Ammon's horn (tissue), 1 donor: ENCODE measurements at places on chromosomes 13 and 19.

- DNase-seq: no peak
These were observed 2604.5 kb upstream of the PCDH20 start for GRCh38 chr13:64020126-64020525.

DNA sequence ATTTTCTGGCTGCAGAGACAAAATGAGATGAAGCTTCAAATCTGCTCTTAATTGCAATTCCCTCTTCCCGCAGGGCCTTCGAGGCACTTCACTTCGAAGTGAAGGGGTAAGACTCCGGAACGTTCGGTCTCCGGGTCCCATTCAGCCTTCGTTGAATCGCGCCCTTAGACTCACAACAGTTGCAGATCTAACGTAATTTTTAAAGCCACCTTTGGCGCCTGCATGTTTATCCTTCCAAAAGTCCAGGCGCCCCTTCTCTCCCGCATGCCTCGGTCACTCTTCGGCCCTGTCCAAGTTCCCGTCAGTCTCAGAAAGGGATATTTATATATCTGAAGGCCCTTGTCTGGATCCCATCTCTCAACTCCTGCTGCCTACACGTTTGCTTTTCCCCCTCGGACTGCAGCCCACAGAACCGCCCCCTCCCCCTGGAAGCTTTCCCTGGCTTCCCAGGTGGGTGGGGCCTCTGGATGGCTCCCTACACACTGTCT, 915 bp upstream of the KCTD12 start:
- DNase-seq: no peak

DNA sequence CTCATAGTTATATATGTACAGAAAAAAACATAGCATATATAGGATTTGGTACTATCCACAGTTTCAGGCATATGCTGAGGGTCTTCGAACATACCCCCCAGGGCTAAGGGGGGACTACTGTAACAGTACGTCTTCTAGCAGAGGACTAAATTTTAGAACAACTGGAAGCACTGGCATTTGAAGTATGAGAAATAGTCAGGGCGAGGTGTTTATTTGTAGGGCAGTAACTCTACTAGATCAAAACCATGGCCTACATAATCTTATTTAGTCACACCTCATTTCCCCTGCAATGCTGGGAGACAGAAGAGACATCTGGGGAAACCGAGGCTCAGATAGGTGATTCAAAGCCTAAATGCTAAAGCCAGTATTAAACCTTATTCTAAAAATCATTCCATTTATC, 245.6 kb downstream of the DCT start:
- no peak for DNase-seq

DNA sequence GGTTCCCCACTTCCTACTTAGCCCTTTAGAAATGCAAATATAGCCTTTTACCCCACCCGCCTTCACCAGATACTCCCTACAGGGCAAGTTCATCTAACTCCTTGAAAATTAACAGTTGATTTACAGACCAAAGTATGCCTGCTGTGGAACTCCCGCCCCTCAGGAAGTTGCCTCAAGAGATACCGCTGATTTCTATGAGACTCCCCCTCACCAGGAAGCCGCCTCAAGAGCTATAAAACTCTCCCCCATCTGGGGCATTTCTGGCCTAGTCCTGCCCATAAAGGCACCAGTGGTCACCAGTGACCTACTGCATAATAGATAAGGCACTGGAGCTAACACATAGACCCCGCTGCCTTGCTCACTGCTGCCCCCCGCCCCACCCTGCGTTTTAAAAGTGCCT, 201.7 kb upstream of the UBL3 start:
- no peak for DNase-seq

GRCh38 chr19:28605501-28606268, 607.3 kb downstream of the UQCRFS1 start:
- DNase-seq: no peak

GRCh38 chr19:3350014-3350663, 16.2 kb upstream of the NFIC start:
- no peak for DNase-seq

- DNase-seq: no peak
These were observed 25.6 kb upstream of the NDFIP2 start for GRCh38 chr13:79455331-79455730.

- DNase-seq: no peak
These were observed 1.2 kb downstream of the SLC7A1 start for GRCh38 chr13:29594303-29594709.

DNA sequence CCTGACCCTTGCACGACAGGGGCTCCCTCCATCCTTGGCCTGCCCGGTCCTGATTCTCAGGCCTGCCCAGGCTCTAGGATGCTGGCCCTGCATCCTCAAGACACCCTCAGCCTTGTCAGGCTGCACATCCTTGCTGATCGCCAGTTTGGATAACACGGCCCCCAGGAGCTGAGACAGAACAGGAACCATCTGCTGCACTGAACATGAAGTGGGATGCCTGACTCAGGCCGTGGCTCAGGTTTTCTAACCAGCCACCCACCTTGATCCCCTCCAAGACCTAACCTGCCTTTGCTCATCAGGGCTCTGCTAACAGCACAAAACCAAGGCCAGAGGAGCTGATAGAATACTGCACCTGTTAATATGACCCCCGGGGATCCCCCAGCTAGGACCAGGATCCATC, 56.0 kb downstream of the EPS15L1 start:
- no peak for DNase-seq

DNA sequence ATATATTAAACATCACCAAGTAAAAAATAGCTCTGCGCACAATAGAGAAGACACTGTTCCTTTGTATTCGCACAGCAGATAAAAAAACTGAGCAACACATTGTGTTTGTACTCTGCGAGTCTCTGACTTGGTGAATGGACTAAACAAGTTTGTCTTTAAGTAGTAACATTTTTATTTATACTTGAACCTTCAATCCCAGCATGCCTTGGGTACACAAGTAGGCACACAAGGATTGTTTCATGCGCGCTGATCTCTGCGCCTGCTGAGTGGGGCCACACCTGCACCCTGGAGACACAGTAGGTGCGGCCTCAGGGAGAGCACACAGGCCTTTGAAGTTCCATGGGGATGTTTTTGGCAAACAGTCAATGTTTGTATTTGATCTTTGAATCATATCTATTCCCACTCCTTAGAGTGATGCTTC, 318.9 kb downstream of the MYO16 start:
- DNase-seq: no peak

GRCh38 chr13:25574437-25575411, 202.9 kb downstream of the ATP8A2 start:
- peak; percentile 94 for DNase-seq

DNA sequence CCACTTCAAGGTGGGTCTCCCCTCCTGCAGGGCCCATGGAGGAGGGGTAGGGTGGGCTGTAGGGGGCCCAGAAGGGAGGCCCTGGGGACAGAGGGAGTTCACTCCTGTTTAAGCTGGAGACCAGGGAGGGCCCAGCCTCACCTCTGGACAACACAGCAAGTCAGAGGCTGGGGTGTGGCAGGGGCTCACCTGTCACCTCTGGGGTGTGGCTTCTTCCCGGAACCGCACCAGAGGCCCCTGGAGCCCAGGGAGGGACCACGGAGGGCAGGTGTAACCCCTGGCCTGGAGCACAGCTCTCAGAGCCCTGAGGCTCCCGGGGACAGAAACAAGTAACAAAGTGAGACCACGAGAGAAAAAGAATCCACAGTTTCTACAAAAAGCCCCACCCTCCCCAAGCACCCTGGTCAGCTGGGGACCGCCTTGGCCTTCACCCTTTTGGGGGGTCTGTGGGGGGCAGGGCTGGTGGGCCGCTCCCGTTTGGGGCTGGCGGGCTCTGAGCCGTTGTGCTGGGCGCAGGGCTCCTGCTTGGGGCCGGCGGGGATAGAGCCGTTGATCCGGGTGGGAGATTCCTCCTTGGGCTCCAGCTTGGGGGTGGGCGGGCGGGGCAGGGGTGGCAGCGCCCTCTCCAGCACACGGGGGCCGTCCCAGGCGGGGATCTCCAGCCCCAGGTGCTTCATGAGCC, 8.0 kb downstream of the SIRT6 start:
- no peak for DNase-seq

GRCh38 chr13:76091076-76091475, 454.9 kb downstream of the LMO7 start:
- no peak for DNase-seq

GRCh38 chr13:76874479-76874878, 11.7 kb downstream of the KCTD12 start:
- peak; percentile 41 for DNase-seq

GRCh38 chr13:27839809-27840467, 47.7 kb downstream of the GSX1 start:
- no peak for DNase-seq

DNA sequence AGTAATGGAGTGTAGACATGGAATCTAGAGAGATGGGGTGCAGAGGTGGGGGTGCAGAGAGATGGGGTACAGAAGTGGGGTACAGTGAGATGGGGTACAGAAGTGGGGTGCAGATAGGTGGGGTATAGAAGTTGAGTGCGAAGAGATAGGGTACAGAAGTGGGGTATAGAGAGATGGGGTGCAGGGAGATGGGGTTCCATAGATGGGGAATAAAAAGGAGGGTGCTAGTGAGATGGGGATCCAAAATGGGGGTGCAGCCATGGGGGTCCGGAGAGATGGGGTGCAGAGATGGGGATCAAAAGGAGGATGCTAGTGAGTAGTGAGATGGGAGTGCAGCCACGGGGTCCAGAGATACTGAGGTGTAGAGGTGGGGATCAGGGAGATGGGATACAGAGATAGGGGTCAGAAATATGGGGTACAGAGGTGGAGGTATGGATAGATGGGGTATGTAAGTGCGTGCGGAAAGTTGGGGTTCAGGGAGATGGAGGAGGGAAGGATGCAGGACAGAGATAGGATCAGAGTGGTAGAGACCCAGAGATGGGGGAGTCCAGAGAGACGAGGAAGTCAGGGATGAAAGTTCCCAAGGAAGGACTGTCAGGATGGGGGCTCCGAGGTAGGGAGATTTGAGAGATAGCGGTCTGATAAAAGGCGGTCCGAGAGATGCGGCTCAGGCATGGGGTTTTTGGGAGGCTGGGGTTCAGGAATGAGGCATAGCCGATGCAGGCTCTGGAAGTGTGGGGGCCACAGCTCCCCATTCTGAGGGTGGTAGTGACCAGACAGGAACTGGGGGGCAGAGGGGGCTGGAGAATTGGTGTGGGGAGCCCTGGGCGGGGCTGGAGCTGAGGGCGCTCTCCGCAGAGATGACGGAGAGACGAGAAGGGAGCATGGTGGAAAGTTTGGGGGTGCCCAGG, 3.4 kb downstream of the PALM3 start:
- no peak for DNase-seq

- no peak for DNase-seq
These were observed 53.2 kb upstream of the SHKBP1 start for GRCh38 chr19:40523322-40524047.

- no peak for DNase-seq
These were observed 21.7 kb downstream of the SIPA1L3 start for GRCh38 chr19:37928527-37929286.
